ENCODE measurements at places on chromosomes 6 and 20.

DNA sequence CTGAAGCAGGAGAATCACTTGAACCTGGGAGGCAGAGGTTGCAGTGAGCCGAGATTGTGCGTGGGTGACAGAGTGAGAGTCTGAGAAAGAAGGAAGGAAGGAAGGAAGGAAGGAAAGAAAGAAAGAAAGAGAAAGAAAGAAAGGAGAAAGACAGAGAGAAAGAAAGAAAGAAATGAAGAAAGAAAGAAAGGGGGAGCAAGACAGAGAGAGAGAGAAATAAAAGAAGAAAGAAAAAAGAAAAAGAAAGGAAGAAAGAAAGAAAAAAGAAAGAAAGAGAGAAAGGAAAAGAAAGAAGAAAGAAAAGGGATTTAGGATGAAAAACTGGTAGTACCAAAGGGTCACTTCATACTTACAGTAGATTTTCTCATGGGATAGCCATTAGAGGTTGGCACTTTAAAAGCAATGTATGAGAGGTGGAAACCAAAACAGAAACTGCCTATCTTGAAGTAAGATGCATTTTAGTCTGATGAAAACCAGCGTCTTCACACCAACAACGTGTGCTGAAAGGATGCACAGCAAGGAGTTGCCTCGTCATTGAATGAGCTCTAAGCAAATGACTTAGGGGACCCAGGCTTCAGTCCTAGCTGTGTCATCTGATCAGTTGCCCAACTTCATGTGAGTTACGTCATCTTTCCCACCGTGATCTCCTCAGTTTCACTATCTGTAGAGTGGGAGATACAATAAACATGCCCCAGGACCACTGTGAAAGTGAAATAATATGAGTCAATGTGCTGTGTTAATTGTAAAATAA lies 133.9 kb upstream of the NEDD9 start:
- DNase-seq = no peak

GRCh38 chr20:4563031-4563430 lies 158.7 kb upstream of the PRND start:
- DNase-seq = no peak

GRCh38 chr20:33437141-33437911 lies 6.2 kb downstream of the SNTA1 start:
- no peak for DNase-seq

- DNase-seq = no peak
These were observed 442.6 kb upstream of the MARCKS start for GRCh38 chr6:113414511-113414910.

DNA sequence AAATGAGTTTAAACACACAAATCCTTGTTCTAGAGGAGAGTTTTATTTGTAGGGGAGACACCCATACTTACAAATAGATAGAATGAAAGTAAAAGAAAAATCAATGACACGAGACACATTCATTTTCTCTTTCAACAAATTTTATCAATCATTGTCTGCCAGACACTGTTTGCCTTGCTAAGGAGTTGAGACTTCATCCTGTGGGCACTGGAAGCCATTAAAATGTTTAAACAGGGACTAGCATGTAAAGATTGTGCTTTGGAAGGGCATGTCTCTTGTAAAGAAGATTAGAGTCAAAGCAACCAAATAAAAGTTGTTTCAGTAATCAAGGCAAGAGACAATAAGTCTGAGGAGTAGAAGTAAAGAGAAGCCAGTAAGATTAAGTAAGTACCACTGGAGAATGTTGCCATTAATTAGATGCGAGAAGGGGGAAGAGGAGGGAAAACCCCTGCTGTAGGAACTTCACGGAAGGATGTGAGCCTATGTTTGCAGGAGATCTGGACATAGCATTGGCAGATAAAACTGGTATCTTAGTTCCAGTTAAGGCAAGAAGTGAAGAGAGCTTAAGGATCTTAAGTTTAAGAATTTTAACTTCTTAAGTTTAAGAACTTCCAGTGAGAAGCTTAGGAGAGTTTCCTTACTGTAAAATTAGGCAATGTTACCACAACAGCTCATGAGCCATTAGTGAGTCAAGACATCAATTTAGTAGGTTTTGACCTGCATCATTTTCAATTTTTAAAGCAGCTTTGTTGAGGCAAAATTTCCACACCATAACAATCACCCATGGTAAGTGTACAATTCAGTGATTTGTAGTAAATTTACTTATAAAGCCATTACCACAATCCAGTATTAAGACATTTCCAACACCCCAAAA lies 117.0 kb upstream of the UST start:
- DNase-seq = no peak

GRCh38 chr6:143337201-143337949 lies 113.1 kb downstream of the ADAT2 start:
- peak; percentile 80 for DNase-seq

DNA sequence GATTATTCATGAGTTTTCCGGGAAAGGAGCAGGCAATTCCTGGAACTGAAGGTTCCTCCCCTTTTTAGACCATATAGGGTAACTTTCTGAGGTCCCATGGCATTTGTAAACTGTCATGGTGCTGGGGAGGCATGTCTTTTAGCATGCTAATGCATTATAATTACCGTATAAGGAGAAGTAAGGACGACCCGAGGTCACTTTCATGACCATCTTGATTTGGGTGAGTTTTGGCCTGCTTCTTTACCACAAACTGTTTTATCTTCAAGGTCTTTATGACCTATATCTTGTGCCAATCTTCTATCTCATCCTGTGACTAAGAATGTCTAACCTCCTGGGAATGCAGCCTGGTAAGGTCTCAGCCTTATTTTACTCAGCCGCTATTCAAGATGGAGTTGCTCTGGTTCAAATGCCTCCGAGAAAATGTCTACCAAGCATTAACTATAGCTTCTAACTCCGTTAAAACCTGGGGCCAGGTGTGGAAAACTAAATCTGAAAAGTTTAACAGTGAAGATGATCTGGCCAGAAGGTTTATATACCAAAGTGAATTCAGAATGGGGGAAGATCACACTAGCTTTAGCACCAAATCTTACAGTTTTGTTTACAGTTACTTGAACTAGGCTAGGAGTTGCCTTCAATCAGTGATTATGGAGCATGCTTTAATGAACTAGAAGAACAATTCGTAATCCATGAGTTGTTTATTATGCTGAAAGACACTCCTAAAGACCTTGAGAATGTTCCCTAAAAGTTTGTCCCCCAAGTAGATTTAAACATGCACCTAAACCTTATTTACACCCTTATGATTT lies 80.0 kb upstream of the TOP1 start:
- DNase-seq = no peak

- DNase-seq = no peak
These were observed 49.7 kb downstream of the NOL4L start for GRCh38 chr20:32535316-32535952.

All from spleen (tissue), 13 donors.